ENCODE measurements at places on chromosomes 11 and 22.

GRCh38 chr11:12008790-12009616 lies 577 bp upstream of the DKK3 start:
- DNase-seq: no peak

GRCh38 chr22:37403267-37403960 lies 23.9 kb downstream of the ELFN2 start:
- DNase-seq: no peak

GRCh38 chr22:38402204-38402603 lies 52.8 kb downstream of the KCNJ4 start:
- no peak for DNase-seq

- no peak for DNase-seq
These were observed 35.8 kb downstream of the TNKS1BP1 start for GRCh38 chr11:57288771-57289579.

DNA sequence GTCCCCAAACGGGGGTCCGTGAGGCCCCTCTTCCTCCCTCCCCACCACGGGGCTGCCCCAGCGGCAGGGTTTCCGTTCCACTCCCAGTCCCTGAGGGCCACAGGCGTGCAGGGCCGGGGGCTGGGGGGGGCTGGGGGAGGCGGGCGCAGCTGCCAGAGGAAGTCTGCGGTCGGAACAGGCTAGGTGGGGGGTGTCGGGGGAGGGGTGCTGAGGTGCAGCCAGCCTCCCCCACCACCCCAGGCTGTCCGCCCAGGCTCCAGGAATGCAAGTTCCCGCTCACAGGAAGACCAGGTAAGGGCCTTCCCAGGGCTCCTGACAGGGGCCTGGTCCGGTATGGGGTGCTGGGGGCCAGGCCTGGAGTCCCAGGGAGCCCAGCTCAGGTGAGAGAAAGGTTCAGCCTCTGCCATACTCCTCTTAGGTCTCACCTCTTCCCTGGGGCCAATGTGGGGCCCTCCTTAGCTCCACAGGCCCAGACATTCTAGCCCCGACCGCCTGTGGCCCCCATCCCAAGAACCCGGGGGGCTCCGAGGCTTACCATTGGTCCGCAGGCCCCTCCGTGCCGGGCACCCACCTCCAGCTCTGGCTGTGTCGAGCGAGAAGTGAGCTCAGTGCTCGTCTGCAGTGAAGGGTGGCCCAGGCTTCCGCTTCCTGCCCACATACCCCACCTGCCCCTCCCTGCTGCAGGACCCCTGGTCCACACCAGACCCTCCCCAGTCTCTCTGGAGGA lies at the start of gene PTPRCAP:
TSS of gene PTPRCAP (minus strand) at position 601 of the 727 bp plus-strand sequence. CDS start at position 538, 63 bp downstream.
- DNase-seq: no peak

DNA sequence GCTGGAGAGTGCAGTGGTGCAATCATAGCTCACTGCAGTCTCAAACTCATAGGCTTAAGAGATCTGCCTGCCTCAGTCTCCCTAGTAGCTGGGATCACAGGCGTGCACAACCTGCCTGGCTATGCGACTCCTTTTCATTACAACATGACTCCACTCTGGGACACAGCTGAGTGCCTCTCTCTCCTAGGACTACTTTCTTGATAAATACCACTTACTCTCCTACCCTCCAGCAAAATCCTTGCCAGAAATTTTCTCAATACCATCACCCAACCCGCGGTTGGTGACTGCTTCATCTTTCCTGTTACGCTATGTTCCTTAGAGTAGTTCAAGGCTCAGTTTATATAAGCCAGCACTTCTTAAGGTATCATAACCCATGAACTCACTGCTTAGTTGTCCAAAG lies 26.9 kb downstream of the ARFGAP3 start:
- no peak for DNase-seq

DNA sequence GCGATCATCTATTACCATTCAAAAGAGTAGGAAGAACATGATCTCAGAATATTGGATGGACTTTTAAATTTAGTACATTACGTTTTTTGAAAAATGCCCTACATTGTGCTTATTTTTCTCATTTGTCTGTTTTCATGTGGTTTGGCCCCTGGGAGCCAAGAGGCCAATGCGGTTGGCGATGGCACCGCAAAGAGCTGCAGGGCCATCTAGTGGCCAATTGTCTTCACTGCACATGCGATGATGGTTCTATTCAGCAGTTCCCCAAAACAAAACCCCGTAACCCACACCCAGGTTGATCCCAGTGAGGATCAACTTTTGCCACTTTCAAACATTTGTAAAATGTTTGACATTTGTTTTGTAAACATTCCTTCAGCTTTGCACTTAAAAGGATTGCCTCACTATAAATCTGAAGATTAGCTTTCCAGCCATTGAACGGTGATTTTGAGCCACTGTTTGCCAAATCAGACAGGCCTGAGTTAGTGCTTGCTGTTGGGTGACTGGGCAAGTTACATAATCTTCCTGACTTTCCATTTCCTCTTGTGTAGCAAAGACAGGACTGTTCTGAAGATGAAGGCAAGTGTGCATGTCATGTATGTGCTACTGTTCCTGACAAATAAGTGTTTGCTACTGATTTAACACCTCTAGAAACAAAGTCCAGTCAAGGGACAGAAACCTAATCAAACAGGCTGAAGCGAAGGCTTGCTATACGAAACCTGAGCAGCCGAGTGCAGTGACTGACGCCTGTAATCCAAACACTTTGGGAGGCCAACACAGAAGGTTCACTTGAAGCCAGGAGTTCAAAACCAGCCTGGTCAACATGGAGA lies 29.2 kb upstream of the XBP1 start:
- DNase-seq: no peak

DNA sequence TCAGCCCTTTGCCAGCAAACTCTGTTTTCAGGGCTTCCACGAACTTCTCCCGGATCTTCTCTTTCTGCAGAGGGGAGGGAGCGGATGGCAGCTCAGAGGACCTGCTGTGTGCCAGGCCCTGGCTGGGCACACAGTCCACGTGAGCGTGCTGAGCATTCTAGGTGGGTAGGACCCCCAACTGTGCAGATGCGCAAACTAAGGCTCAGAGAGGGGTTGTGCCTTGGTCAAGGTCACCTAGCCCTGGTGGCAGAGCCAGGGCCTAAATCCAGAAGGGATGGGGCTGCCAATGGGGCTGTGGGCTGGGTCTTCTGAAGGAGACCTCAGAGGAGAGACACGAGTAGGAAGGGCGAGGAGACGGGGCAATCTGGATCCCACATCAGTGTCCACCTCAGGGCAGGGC lies 10.8 kb downstream of the PMM1 start:
- no peak for DNase-seq

- DNase-seq: no peak
These were observed 2.1 kb downstream of the LGALS12 start for GRCh38 chr11:63508009-63508408.

GRCh38 chr11:73961321-73961720 lies 10.5 kb downstream of the DNAJB13 start:
- no peak for DNase-seq

DNA sequence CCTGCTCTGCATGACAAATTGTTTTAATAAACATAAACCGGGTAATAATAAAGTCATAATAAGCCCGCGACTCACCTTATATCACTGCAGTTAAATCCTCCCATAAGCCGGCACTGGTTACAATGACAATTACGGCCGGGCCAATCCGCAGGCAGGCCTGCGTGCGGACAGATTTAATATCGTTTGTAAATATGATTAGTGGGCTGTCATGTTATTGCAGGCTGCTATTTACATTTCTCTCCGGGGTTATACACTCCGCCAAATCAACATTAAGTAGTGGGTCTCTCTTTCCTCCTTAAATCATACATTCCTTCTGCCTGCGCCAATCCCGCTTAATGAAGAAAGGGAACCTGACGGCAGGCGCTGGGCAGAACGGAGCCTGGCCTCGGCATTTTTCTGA lies 51.8 kb upstream of the LMO1 start:
- DNase-seq: no peak

DNA sequence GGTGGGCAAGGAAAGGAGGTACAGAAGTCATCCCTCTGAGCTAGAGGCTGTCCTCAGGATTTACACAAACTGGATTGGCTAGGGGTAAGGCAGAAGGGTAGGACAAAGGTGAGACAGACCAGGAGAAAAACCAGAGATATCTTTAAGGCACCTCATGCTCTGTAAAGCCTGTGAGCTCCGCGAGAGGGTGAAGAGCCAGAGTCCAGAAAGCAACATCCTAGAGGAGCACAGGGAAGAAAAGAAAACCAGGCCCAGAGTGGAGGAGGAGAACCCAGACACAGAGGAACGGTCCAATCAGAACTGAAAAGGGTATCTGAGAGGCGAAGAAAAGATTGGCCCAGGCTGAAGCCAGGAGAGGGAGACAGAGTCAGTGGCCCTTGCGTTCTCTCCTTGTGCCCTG lies 5.1 kb downstream of the SLC37A4 start:
- DNase-seq: no peak

DNA sequence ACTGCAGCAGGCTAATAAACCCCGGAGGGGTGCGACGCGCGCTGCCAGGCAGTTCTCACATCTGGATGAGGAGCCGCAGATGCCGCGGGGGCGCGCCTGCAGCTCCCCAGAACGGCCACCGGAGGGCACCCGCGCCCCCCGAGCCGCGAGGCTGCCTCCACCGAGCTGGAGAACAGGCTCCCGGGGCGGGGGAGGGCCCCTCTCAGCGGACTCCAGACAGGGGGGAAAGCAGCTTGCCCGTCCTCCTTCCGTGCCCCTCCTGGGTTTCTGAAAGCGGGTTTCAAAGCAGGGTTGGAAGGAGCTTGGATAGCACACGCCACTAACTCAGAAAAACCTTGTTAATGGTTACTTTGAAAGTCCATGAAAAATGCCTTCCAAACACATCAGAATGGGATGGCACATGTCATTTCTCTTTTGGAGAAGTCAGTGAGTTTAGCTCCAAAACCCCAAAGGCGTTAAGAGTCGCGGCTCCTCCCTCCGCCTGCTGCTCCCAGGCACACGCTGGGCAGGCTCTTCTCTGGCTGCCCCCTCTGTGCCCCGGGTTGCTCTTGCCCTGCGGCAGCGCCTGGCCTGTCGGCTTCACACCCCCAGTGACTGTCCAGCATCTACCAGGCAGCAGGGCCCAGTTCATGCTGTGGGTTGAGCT lies 317.8 kb downstream of the NTM start:
- DNase-seq: no peak

GRCh38 chr11:76659672-76660532 lies 10.6 kb downstream of the LRRC32 start:
- no peak for DNase-seq

DNA sequence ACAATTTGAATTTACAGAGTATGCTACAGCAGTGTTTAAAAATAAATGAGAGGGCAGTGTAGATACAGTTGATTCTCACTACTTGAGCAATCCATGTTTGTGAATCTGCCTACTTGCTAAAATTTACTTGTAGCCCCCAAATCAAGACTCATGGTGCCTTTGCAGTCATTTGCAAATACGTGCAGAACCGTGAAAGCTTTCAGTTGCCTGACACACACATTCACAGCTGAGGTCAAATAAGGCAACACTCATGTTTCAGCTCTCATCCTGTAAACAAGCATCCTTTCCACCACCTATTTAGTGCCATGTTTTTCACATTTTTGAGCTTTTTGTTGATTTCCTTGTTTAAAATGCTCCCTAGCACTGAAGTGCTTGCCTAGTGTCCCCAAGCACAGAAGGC lies 32.5 kb upstream of the RASL10A start:
- no peak for DNase-seq

GRCh38 chr11:1997755-1998154 lies at the start of gene H19:
Gene H19 (minus strand): TSS chr11:1997842.
- no peak for DNase-seq

DNA sequence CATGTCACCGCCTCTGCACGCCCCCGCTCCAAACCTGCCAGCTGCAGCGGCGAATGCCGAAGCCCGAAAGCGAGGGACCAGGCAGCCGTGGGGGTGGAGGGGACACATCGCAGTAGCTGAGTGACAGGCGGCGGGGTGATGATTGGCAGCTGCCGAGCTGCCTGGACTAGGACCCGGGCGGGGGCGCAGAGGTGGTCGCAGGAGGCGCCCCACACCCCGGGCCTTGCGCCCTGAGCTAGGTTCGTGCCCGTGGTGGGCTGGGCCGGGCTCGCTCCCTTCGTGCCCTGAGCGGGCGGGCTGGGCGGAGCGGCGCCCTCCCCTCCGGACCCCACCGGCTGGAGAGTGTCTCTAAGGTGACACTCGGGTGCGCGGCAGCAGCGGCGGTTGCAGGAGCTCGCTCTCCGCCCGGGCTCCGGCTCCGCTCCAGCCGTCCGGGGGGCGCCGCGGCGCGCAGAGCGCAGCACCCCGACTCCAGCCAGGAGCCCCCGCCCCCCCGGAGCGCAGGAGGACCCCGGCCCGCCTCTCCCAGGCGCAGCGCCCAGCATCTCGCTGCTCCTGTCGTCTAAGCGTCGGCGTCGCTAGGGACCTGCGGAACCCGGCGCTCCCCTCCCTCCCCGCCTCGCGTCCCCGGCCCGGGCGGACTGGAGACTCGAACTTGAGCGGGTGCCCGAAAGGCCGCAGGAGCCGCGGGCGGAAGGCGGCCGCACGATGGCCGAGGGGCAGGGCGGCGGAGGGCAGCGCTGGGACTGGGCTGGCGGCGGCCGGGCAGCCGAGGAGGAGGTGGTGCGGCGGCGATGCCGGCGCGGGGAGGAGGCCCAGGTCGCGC lies 14.5 kb upstream of the DGKZ start:
- DNase-seq: no peak

DNA sequence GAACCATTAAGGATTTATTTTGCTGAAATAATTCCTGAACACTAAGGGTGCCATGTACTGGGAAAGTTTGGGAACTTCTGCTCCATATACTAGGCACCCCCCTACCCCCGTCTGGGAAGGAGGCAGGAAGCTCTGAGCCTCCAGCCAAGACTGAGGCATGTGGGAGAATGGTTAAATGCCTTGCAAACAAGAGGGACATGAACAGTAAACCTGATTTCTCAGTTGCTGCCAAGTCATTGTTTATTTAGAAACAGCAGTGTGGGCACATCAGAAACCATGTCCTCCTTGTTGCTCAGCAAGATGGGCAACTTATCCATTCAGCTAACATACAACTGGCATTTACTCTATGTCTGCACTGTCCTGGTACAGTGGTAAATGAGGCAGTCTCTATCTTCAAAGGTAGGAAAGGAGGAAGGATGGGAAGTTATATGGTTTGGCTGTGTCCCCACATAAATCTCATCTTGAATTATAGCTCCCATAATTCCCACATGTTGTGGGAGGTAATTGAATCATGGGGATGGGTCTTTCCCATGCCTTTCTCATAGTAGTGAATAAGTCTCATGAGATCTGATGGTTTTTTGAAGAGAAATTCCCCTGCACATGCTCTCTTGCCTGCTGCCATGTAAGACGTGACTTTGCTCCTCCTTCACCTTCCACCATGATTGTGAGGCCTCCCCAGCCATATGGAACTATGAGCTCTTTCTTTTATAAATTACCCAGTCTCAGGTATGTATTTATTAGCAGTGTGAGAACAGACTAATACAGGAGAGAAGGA lies 459.1 kb downstream of the MIAT start:
- DNase-seq: no peak
